Germinal center (tissue), 1 donor: ENCODE measurements at places on chromosomes 12 and 14.

DNA sequence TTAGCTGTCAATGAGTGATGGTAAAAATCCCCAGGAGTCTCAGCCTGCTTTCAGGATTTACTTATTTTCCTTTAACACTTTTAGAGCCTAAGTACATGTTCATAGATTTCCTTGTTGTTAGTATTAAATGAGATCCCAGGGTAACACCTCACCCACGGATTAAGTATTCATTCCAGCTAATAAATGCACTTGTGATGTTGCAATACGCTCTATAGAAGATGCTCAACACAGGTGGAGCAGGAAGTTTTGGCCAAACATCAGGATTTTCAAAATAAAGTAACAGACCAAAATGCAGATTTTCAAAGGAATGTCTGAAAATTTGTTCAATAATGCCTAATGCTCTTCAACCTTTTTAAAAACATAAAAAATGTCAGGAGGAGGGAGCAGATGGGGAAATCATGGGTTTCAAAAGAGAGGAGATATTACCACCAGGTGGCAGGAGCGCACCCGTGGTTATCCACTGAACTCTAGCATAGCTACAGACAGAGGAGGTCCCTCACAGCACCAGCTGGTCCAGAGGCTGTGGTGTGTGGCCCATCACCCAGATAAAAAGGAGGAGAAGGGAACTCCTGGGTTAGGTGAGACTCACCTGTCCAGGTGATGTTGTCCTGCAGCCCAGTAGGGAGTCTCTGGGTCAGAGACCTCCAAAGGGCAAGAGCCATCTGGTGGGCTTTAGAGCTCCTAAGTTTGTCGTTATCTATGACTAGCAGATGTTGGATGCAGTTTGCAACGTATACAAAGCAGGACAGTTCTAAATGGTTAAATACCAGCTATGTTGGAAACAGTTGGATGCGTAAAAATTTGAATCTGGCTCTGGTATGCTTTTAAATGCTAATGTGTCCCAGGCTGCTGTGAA is 1158.4 kb upstream of the TMEM132C start:
- DNase-seq: no peak

DNA sequence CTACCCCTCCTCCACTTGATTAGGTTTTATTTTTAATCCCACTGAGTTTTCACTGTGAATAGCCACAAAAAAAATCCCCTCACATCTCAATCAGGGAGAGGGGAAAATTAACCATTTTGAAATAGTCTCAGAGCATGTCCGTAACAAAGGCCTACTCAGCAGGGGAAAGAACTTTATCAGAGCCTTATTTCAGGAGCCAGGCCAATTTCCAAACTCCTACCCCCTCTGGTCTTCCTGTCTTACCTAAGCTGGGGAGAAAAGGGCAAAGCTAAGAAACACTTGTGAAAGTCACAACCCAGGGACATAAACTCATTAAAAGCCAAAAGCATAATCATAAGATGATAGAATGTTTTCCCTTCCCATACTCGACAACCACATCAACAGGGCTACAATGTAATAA is 260.3 kb upstream of the DIO3 start:
- no peak for DNase-seq

DNA sequence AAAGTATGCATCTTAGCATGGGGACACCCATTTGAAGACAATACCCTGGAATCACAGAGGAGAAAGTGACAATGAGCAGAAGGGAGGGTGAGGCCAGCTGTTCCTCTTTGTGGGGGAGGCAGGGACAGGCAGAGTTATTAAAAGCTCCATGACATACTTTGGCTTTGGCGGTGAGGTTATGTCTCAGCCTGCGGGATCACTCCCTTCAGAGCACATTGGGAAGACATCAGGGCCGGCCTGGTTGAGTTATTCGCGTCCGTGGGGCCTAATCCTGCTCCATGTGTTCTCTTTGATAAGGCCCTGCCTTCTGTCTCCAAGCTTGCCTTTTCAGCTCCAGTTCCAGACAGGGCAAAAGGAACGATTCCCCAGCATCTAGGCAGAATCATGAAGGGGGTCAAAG is 98.8 kb upstream of the NTF3 start:
- no peak for DNase-seq

- no peak for DNase-seq
These were observed 333.2 kb downstream of the NPAS3 start for GRCh38 chr14:33271891-33272290.

DNA sequence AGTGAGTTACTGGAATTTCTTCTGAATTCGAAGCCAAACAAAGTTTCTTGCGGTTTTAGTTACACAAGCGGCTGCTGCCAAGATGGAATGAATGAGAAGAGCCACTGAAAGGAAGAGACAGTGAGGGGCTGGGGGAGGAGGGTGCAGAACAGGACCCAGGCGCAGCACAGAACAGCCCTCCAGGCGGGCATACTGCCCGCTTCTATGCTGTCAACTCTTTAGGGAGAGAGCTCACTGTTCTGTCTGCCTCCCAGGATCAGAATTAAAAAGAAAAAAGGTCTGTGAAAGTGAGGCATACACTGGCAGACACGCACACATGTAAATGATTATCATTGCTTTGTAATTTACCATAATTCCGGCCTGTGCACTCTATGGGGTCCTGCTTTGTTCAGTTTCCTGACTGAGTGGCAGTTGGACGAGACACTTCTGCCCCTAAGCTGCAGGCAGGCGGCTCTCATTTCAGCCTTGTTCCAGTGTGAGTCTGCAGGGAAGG is 231.6 kb downstream of the CACNA1C start:
- no peak for DNase-seq

DNA sequence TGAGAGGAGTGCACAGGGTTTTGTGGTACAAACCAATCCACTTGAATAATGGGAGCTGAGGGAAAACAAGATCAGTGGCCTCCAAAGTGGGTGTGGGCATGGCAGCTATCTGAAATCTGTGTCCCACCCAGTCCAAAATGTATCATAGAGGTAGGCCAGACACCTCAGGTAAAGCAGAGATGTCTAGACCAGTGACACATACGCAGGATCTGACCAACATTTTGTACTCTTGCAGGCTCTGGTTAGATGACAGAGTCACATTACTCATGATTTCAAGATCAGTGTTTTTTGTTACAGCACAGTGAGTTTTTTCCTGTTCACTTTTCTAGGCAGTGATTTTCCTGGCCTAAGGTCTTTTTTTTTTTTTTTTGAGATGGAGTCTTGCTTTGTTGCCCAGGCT is 211.8 kb downstream of the PCNX1 start:
- no peak for DNase-seq
